ENCODE measurements at places on chromosomes 2 and 18.

GRCh38 chr2:151996243-151997003, 102.4 kb downstream of the CACNB4 start:
- no peak for DNase-seq

DNA sequence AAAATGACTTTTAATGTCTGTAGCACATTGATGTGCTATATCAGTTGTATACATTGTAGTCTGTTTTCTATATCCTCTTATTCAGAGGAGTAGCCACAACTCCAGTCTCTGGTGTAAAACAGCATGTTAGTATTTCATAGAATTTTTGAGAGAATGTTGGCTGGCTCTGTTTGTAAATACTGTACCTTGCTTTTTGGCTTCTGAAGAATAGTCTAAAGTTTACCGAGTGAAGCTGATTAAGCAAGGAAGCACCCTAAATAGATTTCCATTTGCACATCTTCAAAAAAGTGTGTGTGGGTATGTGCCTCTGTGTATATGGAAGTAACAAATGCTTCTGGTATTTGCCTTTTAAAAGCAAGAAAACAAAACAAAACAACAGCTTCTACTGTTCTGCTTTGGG, 50.5 kb downstream of the MAP4K4 start:
- DNase-seq = no peak

- DNase-seq = no peak
Measured at GRCh38 chr2:86543335-86543734, 19.9 kb downstream of the CHMP3 start.

DNA sequence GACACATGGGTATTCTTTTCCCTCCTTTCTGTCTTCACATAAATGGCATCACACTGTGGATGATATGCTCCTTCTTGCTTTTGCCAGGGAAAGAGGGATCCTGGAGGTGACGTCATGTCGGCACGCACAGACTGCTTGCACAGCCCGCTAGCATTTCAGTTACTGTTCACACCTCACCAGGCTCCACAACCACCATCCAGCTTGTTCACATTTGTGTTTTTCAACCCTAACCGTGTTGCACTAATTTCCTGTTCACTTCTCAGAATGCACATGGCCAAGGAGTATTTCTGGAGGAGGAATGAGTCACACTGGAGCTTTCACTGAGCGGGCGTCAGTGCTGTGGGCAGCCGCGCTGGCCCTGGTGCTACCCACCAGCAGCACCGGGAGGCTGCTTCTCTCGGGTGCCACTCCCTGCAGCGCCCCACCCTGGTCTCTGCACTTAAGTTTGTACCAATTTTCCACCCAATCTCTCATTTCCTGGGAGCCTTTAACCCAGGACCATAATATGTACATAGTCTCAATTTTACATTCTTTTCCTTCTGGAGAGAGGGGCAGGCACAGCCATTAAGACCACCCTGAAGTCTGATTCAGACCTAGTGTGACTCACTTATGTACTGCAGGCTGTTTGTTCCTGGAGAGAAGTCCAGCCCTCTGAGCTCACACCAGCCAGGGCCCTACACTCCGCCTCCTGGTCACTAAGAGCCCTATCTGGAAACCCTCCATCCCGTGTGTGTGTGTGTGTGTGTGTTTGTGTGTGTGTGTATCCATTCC, 65.1 kb downstream of the MBP start:
- peak; percentile 91 for DNase-seq

DNA sequence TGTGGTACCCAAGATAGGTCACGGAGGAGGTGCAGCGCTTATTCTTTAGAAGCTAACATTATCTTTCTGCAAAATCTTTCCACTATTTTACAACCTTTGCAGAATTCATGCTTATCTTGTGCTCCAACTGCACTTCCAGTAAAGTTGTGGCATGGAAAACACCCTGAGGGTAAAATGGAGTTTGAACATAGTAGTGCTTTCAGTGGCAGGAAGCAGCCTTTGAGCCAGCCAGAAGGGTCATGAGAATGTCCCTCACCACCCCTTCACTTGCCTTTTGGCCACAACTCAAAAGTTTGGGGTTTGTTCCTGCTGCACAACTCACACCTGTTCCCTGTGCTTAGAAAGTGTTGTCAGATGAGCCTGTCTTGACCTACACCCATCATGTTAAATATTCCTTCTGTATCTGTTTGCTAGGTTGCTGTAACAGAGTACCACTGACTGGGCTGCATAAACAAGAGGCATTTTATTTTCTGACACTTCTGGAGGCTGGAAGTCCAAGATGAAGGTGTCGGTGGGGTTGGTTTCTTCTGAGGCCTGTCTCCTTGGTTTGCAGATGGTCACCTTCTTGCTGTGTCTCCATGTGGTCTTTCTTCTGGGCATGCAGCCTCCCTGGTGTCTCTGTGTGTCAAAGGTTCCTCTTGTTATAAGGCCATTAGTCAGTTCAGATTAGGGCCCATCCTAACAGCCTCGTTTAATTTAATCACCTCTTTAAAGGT, 194.1 kb downstream of the SMAD7 start:
- no peak for DNase-seq

DNA sequence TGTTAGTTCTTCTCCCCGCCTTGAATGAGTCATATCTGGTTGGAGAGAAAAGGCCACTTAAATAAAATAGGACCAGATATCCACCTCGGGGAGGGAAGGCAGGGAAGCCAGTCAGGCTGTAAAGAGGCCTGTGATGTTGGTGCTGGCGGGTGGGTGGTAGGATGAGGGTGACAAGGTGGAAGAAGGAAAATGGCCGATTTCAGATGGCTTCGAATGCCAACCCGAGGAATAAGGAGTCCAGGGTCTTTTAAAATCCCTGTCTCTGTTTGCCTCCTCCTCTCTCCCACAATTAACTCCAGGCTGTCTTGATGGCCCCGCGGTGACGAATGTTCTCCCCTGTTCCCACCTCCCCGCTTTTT, 41.5 kb downstream of the CELF4 start:
- no peak for DNase-seq

- DNase-seq = no peak
Measured at GRCh38 chr2:17733599-17733998, 20.0 kb downstream of the SMC6 start.

DNA sequence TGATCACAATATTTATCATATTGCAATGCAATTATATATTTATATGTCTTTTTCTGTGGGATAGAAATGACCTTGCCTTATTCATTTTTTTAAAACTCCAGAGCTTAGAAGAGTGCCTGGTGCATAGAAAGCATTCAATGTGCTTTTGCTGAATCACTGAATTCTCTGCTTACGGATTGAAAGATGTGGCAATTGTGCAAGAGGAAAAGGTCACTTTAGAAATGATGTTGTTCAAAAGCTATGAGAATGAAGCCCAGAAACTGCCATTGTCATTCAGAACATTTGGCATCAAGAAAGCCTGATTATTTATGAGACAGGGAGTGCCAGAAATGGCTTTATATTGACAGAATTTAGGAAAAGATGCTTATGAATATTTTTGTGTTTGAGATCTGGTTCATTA, 678.6 kb upstream of the CDH2 start:
- no peak for DNase-seq

Data from activated CD8-positive, alpha-beta memory T cell treated with anti-CD3 and anti-CD28 coated beads, Interleukin-2, amount 10 ng/mL, durations not matched to agents 7 days and 5 days (primary cell).